Effector memory CD4-positive, alpha-beta T cell (primary cell): ENCODE measurements at places on chromosomes 3 and 15.
A peak's percentile ranks its signal among the peaks of the same experiment; 100 is the strongest.

GRCh38 chr3:162263596-162263995, 767.0 kb downstream of the OTOL1 start:
- DNase-seq: no peak

DNA sequence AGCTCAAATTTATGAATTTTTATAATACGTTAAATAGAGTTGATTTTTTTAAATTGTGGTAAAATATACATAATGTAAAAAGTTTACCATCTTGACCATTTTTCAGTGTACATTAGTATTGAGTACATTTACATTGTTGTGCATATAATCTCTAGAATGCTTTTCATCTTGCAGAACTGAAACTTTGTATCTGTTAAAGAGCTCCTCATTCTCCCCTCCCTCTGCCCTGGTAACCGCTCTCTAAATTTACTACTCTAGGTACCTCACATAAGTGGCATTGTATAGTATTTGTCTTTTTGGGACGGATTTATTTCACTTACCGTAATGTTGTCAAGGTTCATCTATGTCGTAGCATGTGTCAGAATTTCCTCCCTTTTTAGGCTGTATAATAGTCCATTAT, 13.6 kb downstream of the TBC1D23 start:
- DNase-seq: no peak

GRCh38 chr15:64894395-64895056, 17.2 kb upstream of the ANKDD1A start:
- peak; percentile 82 for DNase-seq

DNA sequence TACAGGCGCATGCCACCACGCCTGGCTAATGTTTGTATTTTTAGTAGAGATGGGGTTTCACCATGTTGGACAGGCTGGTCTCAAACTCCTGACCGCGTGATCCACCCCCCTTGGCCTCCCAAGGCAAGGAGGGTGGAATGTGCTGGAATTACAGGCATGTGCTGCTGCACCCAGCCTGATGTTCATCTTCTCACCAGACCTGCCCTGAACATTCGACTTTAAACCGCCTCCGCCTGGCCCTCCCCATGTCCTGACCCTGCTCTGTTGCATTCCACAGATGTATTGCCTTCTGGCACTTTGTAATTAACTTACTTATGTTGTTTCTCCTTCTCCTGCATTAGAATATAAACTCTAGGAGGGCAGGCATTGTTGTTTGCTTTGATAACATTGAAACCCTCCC, 102.1 kb downstream of the LINGO1 start:
- DNase-seq: no peak

- DNase-seq: no peak
Measured at GRCh38 chr15:68385240-68385561, 46.8 kb downstream of the ITGA11 start.

GRCh38 chr3:174408310-174408709, 450.8 kb upstream of the NAALADL2 start:
- no peak for DNase-seq

GRCh38 chr3:57992452-57993213, 15.6 kb upstream of the FLNB start:
- DNase-seq: no peak

DNA sequence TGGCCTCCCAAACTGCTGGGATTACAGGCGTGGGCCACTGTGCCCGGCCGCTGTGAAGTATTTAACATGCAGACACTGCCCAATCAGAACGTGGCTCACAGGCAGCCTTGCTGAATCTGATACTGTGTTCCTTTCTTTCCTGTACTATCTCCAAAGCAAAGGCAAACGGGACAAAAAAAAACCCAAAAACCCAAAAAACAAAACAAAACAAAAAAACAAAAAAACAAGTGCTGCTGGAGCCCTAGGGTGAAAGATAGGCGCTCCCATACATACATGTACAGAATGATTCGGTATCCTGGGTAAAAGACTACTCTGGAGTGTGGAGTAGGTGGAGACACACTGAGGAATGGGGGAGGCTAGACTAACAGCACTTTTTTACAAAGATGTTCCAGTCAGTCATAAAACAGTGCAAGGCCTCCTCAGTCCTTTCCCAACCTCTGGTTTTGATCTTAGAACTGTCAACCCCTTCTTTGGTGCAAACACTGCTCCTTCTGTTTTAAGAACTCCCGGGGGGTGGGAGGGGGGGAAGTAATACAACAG, 7.7 kb upstream of the MAP1A start:
- DNase-seq: no peak

DNA sequence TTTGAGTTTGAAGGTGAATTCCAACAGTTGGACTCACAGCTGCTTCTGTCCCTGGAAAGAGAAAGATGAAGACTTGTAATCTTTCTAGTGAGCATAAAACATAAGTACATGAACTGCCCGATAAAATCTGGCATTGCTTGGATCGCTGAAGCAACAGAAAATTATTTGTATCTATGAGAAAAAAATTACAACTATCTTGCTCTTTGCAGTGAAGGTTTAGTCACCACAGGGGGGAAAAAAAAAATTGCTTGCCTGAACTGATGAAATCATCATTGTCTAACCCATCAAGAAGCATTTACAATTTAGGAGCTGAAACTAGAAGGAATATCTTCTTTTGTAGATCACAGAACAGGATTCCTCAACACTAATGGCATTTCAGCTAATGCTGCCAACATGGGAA, 20.0 kb downstream of the TMEM207 start:
- DNase-seq: no peak

- DNase-seq: no peak
Measured at GRCh38 chr3:139157161-139157932, 112.7 kb upstream of the PRR23C start.

DNA sequence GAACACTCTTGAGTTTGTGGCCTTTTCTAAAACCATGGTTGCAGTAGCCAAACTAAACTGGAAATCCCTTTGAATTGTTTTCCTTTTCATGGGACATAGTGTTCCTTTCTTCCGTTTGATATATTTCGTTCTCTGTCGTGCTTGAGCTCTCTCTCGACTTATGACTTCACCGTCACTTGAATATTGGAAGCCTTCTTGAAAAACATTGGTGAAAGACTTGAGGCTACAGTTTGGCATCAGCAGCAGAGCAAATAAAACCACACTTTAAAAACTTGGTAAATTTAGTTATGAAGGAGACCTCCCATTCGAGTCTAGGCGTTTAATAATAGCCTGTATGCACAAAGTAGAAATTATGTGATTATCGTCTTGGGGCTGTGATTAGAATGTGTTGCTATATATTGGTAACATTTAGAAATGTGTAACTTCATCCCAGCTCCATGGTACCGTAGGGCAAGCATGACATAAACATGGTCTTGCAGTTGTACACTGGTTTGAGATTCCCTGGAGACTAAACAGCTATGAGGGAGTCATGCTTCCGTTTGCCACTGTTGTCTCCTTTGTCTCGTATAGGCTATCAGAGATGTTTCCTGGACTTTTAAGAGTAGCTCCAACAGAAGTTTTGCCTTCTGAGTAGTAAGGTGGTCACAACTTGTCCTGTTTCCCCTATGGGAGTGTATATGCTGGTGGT, 122.3 kb downstream of the PTPRG start:
- no peak for DNase-seq

DNA sequence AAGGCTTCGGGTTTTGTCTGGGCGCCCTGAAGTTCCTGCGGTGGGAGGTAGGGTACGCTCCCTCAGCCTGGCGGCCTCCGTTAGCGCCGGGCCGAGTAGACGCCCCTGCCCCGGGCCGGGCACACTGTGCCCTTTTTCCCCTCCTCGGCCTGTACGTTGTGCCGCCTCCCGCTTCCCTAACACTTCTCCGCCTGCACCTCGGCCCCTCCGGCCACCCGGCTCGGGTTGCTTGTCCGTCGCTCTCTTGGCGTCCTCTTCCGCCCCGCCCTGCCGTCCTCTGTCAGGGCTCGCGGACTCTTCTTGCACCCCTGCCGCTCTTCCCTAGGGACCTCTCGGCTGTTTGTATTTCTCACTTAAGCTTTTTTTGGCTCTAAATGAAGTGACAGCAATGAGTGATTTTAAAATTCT, 384 bp downstream of the KNL1 start:
- DNase-seq: no peak

GRCh38 chr3:89157575-89157974, 50.2 kb downstream of the EPHA3 start:
- no peak for DNase-seq

GRCh38 chr15:35583863-35584528, 38.0 kb upstream of the DPH6 start:
- DNase-seq: no peak

GRCh38 chr3:60742606-60743145, 508.6 kb downstream of the FHIT start:
- no peak for DNase-seq

DNA sequence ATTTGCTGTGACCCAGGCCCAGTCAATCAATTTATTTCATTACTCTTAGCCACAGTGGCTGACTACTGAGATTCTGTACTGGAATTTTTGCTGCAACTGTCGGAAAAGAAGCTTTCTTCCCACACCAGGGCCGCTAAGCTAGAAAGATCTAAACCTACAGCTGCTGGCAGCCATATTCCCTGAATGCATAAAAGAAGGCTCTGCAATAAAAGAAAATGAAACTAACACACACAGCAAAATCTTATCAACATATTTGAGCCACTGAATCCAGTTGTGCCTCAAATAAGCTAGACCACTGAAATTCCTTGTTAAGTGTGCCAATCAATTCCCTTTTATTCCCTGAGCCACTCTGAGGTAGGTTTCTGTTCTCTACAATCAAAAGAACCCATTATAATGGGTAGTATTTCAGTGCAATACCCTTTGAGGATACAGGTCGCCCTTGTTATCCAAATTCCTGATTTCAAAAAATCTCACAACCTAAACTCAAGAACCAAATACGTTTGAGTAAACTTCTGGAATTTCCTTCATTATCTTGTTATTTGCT, 60.3 kb downstream of the MYO9A start:
- no peak for DNase-seq

DNA sequence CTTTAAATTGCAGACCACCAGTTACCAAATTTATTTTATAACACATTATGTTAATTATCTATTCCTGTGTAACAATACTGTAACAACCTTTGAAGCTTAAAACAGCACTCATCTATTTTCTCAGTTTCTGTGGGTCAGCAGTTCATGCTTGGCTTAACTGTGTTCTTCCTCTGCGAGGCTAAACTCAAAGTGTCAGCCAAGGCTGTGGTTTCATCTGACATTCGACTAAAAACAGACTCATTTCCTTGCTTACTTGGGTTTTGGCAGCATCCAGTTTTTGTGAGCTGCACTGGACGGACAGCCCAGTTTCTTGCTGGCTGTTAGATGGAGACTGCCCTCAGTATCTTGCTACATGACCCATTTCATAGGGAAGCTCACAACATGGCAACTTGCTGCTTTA, 247.3 kb upstream of the KCNH8 start:
- DNase-seq: no peak

- no peak for DNase-seq
Measured at GRCh38 chr15:71231758-71232157, 116.5 kb downstream of the THSD4 start.

DNA sequence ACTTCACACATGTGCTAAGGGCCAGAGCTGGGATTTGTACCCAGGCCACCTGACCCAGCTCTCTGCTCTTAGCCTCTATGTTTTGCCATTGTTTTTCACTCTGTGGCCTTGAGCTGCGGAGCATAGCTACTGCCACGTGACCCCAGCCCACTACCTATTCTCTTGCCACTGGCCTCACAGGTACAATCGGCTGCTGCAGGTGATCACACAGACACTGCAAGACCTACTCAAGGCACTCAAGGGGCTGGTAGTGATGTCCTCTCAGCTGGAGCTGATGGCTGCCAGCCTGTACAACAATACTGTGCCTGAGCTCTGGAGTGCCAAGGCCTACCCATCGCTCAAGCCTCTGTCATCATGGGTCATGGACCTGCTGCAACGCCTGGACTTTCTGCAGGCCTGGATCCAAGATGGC, 46.2 kb downstream of the SEMA3G start:
- DNase-seq: no peak

DNA sequence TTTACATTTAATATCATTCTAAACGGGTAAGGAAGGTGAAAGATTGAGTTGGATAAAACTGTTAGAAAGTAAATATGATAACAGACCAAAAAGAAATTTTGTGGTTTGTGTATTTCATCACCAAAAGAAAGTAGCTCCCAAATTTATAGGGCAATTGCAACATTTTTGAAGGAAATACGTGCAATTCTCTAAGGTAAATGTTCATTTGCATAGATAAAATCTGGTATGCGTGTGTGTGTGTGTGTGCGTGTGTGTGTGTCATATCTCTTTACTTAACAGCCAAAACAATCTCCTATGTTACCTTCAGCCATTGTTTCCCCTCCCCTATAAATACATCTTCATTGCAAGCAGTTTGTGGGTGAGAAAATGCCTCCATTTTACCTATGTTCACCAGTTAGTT, 208.4 kb downstream of the TNIK start:
- no peak for DNase-seq

- no peak for DNase-seq
Measured at GRCh38 chr3:152192050-152192449, 76.7 kb upstream of the MBNL1 start.

DNA sequence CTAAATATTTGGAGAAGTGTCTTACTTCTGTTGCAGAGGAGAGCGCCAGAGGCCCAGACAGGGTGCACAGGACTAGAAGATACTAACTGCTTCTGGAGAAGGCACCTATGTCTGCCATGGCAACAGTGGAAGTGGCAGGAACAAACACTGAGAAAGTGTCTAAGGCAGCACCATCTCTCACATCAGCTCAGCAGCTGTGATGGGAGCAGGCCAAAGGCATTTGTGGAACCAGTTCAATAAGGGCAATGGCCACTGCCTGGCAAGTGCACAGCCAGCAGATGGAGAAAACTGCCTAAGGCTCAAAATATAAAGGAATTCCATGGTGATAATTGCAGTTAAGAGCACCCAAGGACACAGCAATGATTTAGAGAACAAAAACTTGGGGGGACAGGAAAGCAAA, 563.0 kb upstream of the CCDC54 start:
- no peak for DNase-seq

- no peak for DNase-seq
Measured at GRCh38 chr15:89364341-89364740, 29.7 kb upstream of the POLG start.

GRCh38 chr15:69133862-69134519, 26.4 kb upstream of the GLCE start:
- DNase-seq: no peak

- DNase-seq: no peak
Measured at GRCh38 chr3:7520059-7520458, 659.1 kb downstream of the GRM7 start.

GRCh38 chr3:193168931-193169330, 72.1 kb upstream of the PLAAT1 start:
- DNase-seq: no peak

GRCh38 chr3:77271711-77272110, 231.8 kb downstream of the ROBO2 start:
- DNase-seq: no peak

- DNase-seq: no peak
Measured at GRCh38 chr15:88015228-88015860, 241.2 kb downstream of the NTRK3 start.

DNA sequence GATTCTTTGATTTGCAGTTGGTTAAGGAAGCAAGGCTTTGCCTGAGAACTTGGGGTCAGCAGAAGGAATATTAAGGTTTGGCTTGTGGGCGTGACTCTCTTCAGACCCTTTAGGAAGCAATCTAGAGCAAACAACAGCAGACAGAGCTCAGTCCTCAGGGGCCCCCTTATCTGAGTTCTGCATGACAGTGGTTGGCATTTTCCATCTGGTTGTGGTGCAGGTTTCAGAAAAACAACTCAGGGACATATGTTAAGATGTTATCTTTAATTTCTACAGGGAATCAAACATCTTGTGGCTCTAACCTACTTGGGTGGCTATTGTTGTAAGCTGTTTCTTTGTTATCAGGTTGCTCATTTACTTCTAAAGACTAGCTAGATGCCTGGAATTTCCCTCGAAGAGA, 141.4 kb downstream of the VPS8 start:
- no peak for DNase-seq
